Stimulated activated CD4-positive, alpha-beta T cell treated with anti-CD3 and anti-CD28 coated beads, Interleukin-4, amount 100 ng/mL, for 4 hours (primary cell): ENCODE measurements at places on chromosomes 4 and X.

DNA sequence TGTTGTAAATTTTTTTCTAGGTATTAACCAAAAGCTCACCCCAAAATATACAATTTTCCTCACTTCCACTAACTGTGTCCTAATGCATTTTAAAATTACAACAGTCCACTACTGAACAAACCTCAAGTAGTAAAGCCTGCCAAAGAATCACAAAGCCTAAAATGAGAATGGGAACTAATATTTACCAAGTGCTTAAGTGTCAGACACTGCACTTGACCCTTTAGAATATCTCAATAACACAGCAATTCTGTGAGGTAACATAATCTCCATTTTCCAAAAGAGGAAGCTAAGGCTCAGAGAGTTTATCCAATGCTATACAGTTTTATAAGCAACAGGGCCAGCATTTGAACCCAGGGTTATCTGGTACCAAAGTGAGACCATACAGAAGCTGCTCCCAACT lies 4.9 kb downstream of the SLC9A7 start:
- no peak for DNase-seq

- no peak for DNase-seq
Observed at GRCh38 chr4:107366016-107366735, 330.1 kb upstream of the DKK2 start.

GRCh38 chrX:136711147-136711546 lies 63.2 kb downstream of the CD40LG start:
- peak; percentile 20 for DNase-seq

GRCh38 chr4:102404431-102404969 lies 59.2 kb upstream of the SLC39A8 start:
- no peak for DNase-seq

- DNase-seq, result no peak
Observed at GRCh38 chrX:40748977-40749376, 13.6 kb upstream of the MED14 start.

- no peak for DNase-seq
Observed at GRCh38 chrX:19792412-19792811, 95.0 kb downstream of the SH3KBP1 start.

DNA sequence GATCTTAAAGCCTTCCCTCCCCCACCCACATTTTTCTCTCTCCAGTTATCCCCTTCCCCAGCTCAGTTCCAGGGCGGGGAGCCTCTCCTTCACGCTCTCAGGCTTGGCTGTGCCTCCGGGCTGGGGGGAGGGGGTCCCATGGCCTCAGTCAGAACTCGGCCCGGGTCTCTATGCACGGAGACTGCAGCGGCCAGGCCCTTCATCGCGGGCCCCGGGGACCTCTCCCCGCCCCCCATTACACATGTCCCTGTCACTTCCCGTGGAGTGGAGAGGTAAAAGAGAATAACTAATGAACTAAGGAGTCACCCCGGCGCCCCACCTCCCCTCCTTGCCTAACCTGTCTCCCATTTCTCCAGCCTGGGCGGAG lies 838 bp upstream of the PRICKLE3 start:
- no peak for DNase-seq

DNA sequence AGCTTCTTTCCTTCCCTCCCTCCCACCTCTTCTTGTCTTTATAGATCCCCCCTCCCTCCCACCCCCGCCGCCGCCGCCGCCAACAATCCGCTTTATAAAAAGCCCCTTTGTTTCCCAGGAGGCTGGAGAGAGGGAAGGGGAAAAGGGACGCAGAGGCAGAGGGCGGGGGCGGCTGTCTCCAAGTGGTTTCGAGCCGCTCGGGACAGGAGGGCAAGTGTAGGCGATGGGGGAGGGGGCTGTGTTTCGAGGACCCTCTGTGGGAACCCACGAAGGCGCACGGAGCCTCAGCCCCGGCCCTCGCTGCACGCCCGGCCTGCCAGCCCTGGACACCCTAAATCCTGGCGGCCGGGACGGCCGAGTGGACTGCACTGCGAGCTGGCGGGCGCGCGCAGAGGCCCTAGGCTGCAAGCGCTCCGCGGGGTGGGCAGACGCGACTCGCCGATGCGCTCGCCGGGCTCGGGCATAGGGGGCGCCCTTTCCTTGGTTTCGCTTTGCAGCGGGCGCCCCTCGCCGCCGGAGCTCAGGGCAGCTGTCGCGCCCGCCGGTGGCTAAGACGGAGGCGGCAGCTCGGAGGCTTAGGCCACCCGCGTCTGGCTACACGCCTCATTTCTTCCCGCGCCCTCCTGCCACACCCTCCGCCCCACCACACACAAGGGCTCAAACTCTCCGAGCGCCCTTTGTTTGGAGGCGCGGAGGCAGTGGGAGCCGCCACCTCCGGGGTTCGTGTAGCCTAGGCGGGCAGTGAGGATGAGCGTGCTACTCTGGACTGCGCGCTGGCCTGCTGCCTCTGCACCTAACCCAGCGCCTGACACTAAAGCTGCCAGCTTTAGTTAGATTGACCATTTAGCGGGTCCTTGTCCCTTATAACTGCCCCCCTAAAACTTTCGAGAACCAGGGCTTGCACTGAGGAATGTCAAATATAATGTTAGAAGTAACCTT lies 2.2 kb downstream of the MAMLD1 start:
- DNase-seq, result peak; percentile 45

- DNase-seq, result no peak
Observed at GRCh38 chr4:77731656-77732055, 87.5 kb downstream of the CNOT6L start.

- DNase-seq, result no peak
Observed at GRCh38 chrX:94121799-94122198, 447.8 kb downstream of the FAM133A start.

- no peak for DNase-seq
Observed at GRCh38 chrX:120690941-120691340, 61.1 kb upstream of the C1GALT1C1 start.

- DNase-seq, result no peak
Observed at GRCh38 chr4:179095585-179096221, 1653.5 kb upstream of the AGA start.

- DNase-seq, result no peak
Observed at GRCh38 chrX:133598601-133599335, 183.5 kb upstream of the GPC4 start.

GRCh38 chrX:148930206-148930729 lies 429.9 kb downstream of the AFF2 start:
- no peak for DNase-seq

- no peak for DNase-seq
Observed at GRCh38 chr4:75071317-75071716, 138.4 kb downstream of the PARM1 start.

- no peak for DNase-seq
Observed at GRCh38 chr4:126969360-126970235, 663.2 kb upstream of the INTU start.
